ENCODE measurements at places on chromosomes 3 and 15. TPM values are rescaled to one million over a fixed set of nuclear protein-coding genes. Genes with fewer than 3 reads are reported as not detected.

- DNase-seq: no peak
These were observed 349.8 kb upstream of the TPRG1 start for GRCh38 chr3:188822004-188822403.

The ATP13A5 gene
- not detected for total RNA-seq

DNA sequence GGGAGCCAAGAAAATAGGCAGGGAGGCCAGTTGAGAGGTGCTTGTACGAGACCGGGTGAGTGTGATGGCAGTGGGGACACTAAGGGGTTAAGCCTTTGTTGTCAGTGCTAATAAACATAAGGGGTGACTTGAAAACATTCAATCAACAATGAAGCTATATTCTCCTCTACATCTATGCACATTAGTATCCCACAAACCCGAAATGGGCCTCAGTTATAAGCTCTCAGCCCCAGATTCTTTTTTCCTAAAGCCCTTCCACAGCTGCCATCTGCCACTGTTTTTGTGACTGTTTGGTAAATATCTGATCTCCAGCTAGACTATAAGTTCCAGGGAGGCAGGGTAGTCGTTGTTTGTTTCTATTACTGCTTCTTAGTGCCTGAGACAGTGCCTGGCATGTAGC, 118.2 kb downstream of the CADPS start:
- no peak for DNase-seq

The CDHR4 gene
- 0.39 TPM for total RNA-seq

The HRG gene
- total RNA-seq: not detected

GRCh38 chr3:171126478-171127209, 100.1 kb upstream of the SLC2A2 start:
- DNase-seq: no peak

All from activated T-cell treated with anti-CD3 and anti-CD28 coated beads, Interleukin-2, amount 50 U/mL, for 72 hours (primary cell).